ENCODE measurements at places on chromosomes 13 and 19.

DNA sequence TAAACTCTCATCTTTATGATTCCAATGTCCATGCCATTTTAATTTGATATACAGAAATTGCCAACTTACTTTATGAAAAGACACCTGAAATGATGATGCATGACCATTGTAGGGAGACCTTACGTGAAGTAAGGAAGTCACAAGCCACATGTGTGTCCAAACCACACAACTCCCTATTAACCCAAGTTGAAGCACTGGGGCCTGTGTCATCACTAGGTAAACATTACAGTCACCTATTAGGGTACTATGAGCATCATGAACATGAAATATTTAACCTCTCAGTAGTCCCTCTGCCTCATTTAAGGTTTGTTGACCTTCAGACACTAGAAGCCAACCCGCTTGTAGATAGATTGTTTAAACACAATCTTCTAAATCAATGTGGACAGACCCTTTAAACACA, 576.9 kb downstream of the IRS2 start:
- DNase-seq, result no peak

- no peak for DNase-seq
Measured at GRCh38 chr13:38970380-38971051, 20.1 kb downstream of the STOML3 start.

- no peak for DNase-seq
Measured at GRCh38 chr13:44432650-44433049, 59.0 kb downstream of the SERP2 start.

- no peak for DNase-seq
Measured at GRCh38 chr13:68292601-68293000, 1062.5 kb upstream of the PCDH9 start.

- no peak for DNase-seq
Measured at GRCh38 chr13:70864731-70865130, 756.5 kb upstream of the KLHL1 start.

- no peak for DNase-seq
Measured at GRCh38 chr13:58876473-58876872, 1244.9 kb downstream of the PCDH17 start.

DNA sequence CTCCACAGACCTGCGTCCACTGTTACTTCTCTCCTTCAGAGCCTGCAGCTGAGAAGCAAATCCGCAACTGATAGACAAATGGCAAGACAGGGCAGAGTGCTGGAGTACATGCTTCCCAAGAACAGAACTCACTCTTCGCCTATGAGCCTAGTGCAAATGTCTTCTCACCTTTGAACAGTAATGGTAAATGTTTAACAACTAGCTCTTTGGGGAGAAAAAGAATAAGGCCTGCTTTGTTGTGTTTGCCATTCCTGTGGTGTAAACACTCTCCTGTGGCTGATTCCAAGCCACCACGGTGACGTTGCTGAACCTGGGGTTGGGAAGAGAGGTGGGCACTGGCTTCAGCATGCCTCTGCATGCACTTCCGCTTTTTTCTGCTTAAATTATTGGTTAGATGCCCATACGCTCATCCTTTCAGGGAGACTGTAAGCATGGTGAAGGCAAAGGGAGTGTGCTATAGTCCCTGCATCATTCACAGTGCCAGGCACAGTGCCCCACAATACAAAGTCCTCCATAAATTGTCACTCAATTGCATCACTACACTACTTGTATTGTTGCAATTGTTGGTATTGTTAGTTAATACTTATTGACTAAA, 28.1 kb upstream of the GTF3A start:
- no peak for DNase-seq

DNA sequence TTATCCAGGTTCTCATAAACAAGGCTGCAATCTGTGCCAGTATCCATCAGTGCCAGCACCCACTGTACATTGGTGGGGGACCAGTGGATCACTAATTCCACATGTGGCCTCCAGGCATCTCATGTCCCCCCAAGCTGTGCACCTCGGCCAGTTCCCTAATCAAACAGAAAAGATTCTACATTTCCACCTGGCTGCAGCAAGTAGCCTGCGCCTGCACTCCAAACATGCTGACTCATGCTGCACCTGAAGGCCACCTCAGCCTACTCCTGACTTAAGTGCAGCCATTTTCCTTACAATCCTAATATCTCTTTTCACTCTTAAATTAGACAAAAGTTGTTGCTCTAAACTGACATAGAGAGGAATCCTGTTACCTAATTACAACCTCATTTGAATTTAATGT, 729.4 kb upstream of the MIR17HG start:
- no peak for DNase-seq

DNA sequence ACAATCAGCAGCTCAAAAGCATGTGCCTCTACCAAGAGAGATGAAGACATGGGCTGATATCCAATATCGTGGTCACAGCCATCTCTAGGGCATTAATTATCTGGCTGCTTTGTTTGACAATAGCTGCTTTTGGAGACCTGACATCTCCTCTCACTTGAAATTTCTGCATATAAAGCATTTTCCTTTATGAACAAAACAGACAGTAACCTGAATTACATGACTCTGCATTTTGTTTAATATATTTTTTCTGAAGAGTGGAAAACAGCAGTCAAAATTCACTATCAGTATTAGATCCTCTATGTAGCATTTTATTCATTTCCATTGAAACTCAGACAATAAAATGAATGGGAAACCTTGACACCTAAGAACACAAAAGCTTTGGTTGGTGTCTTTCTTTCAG, 42.4 kb upstream of the ESD start:
- no peak for DNase-seq

DNA sequence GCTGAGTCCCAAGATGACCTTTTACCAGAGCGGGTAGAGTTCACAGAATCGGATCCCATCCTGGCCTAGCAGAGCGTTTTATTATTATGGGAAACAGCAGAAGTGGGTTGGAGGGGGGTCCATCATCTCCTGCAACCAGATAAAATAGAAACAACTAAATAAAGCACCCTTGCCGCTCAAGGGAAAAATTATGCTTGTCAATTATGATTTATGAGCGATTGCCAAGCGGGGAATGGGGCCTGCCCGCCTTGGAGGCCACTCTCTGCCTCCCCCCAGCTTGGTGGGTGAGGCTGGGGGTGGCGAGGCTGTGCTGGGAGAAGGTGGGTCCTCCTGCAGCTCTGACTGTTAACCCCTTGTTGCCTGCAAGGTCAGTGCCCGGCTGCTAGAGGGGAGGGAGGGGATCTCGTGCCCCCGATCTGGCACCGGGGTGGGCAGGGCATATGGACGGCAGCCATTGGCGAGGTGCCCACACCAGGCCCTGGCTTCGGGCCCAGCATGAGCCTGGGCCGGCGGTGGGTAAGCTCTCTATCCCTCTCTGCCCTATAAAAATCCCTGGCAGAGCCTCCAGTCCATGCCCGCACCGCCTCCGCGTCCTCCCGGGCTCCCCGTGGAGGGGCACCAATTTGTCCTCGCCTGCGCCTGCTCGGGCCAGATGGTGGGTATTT, 129.1 kb downstream of the URI1 start:
- DNase-seq, result no peak
